ENCODE measurements at places on chromosomes 4 and X.

- no peak for DNase-seq
These were observed 55.5 kb upstream of the S100G start for GRCh38 chrX:16594490-16594889.

GRCh38 chr4:84924434-84924833 lies 42.1 kb downstream of the WDFY3 start:
- no peak for DNase-seq

DNA sequence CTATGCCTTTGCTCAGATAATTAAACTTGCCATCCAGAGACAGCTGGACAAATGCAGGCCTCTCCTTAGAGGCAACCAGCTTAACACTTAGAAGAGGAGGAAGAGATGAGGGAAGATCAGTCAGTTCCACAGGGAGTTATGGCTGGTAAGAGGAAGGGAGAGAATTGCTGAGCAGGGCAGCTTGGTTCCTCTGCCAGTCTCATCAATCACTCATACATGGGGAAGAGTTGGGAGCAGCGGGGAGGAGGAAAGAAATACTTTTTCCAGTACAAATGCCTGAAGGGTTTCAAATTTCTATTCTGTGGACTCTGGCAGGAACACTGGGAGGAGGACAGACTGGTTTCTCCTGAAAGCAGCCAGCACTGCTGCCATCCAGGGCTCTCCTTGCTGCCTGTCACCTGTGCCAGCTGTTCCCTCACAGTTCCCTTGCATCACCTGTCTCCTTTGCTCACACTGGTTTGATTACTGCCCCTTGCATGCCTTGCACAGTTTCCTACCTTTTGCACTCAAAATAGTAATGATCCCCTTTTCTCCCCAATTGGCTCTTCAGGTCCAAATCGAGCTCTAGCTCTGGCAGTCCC lies 59.5 kb downstream of the PGRMC2 start:
- DNase-seq, result no peak

- no peak for DNase-seq
These were observed 52.3 kb upstream of the HOPX start for GRCh38 chr4:56733352-56733751.

DNA sequence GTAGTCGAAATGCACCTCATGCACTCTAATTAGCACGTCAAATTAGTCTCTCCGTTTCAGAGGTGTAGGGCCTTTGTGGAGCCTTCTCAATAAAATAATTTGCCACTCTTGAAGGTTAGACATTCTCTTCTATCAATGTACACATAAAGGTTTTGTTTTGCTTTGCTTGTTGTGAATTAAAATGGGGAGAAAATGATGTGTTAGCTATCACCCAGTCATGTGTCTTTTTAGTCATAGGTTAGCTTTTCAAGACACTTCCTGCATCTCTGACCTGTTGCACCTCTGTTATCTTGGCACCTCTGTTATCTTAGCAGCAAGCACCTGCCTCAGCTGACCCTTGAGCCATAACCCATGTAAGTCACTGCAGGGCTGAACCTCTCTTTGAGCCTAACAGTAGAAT lies 936 bp downstream of the TMEM144 start:
- DNase-seq, result no peak

- DNase-seq, result no peak
These were observed 1.4 kb downstream of the JADE3 start for GRCh38 chrX:46913667-46914066.

- DNase-seq, result peak; percentile 42
These were observed at the start of gene ARSJ for GRCh38 chr4:113979148-113979904. ARSJ (minus strand) TSS chr4:113979647; CDS start chr4:113978834, 813 bp downstream.

DNA sequence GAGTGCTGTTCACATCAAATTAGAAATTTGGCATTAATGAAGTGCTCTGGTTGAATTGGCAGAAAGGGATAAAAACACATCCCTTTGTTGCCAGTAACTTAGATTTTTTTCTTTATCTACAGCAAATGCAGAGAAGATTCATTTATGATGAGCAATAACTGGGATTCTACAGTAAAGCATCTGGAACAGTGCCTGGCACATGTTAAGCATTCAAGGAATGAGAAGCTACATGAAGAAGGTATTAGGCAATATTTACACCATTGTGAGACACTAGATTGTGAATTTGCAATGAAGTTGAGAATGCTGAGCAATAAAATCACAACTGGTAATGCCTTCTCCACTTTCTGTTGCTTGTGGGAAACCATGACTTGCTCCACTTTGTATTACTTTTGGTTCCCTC lies 33.5 kb downstream of the PCDH19 start:
- no peak for DNase-seq

- no peak for DNase-seq
These were observed 1650.6 kb upstream of the IGFBP7 start for GRCh38 chr4:58760737-58761136.

GRCh38 chr4:42278709-42279324 lies 118.5 kb upstream of the SHISA3 start:
- no peak for DNase-seq

DNA sequence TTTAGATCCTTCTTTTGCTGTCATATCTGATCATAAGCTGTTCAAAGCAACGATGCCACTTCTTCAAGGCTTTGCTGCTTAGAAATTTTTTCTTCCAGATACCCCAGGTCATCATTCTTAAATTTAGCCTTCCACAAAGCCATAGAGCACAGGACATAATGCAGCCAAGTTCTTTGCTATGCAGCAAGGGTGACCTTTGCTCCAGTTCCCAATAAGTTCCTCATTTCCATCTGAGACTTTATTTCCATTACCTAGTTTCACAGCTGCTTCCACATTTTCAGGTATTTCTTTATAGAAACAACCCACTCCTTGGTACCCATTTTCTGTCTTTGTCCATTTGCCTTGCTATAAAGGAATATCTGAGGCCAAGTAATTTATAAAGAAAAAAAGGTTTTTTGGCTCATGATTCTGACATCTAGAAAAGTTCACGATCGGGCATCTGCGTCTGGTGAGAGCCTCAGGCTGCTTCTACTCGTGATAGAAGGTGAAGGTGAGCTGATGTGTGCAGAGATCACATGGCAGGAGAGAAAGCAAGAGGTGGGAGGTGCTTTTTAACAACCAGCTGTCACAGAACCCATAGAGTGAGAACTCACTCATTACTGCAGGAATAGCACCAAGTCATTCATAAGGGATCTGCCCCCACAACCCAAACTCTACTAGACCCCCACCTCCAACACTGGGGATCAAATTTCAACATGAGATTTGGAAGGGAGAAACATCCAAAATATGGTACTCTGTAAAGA lies 11.8 kb upstream of the TASL start:
- no peak for DNase-seq

GRCh38 chr4:1795299-1796195 lies 2.5 kb downstream of the FGFR3 start:
- DNase-seq, result no peak

DNA sequence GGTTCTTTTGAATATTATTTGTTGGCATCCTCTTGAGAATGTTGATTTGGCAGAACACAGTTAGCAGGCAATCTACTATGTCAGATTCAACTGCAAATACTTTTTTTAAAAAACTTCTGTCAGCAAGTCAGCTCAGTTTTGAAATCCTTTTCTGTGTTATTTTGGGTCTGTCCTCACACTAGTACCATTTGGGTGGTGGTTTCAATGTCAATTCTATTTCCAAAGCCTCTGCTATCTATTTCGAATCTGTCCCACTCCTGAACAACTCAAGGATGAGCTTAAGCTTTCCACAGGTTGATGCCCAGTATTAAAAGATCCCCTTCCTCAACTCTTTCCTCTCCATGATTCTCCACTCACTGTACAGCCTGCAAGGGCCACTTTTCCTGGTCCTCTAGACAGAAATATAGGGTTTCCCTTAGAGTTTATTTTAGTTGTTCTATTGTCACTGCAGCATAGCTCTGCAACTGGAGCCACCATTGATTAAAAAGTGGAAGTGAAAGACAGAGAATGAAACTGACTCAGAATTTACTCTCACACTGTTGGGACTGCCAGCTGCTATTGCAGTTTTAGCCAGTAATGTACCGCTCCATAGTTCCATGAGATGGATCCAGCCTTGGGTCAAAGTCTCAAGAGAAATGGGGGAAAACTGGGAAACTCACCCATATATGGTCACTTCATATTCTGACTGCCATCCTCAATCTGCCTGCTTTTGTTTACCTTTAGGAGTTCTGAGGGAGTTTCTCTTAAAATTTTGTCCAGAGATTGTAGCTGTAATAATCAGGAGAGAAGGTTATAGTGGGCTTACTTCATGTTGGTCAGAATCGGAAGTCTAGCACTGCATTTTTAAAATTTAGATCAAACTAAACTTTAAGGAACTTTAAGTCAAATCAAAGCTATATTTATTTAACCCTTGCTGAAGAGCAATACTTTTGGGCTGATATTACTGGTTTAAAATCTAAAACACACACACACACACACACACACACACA lies 14.6 kb downstream of the HDX start:
- DNase-seq, result no peak

DNA sequence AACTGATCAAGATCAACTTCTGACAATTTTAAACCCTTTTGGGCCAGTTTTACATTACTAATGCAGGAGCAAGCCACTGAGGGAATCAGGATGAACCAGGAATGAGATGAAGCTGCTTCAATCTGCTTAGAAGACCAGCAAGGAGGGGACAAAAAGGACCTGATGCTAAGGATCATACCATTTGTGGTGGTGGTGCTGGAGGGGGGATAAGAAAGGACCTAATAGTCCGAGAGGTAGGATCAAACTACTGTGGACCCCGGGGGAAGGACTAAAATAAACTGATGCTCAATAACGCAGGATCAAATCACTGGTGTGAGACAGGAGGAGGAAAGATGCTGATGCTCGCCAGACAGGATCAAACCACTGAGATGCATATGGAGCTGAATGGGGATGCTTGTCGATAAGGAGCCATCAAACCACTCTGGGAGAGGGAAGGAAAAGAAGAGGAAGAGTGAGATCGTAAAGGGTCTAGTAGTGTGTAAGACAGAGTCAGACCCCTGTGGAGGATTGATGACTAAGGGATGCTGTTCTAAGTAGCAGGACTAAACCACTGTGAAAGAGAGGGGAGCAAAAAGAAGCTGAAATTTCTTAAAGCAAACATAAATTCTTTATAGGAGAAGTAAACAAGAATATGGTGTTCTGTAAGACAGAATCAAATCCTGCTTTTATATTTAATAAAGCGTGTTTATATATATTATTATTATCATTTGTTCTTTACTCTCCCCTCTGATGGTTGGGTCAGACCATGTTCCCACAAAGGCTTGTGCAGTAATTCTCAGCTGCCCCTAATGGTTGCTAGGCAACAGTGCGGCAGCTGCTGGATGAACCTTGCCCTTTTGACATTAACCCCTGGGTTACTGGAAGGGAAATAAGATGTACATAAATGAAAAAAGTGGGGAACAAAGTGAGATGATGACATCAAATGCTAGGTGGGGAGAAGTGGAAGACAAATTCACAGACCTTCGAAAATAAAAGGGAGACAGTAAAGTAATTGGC lies 432.5 kb upstream of the FGF16 start:
- no peak for DNase-seq

- no peak for DNase-seq
These were observed 78.2 kb upstream of the QRFPR start for GRCh38 chr4:121459026-121459425.

GRCh38 chrX:154125391-154126040 lies 18.5 kb upstream of the OPN1LW start:
- peak; percentile 9 for DNase-seq

- DNase-seq, result no peak
These were observed 1.4 kb upstream of the SEC24B start for GRCh38 chr4:109432203-109432602.

DNA sequence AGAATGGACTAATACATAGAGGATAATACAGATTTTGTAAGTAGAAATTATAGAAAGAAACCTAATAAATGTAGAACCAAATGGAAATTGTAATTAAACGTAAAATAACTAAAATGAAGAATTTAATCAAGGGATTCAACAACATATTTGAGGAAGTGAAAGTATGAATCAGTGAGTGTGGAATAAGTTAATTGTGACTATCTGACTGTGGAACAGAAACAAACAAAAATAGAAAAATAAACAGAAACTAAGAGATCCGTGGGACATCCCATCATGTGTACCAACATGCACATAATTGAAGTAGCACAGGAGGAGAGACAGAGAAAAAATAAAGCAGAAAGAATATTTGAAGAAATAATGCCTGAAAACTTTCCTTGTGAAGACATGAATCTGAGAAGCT lies 208.6 kb upstream of the TACR3 start:
- no peak for DNase-seq

DNA sequence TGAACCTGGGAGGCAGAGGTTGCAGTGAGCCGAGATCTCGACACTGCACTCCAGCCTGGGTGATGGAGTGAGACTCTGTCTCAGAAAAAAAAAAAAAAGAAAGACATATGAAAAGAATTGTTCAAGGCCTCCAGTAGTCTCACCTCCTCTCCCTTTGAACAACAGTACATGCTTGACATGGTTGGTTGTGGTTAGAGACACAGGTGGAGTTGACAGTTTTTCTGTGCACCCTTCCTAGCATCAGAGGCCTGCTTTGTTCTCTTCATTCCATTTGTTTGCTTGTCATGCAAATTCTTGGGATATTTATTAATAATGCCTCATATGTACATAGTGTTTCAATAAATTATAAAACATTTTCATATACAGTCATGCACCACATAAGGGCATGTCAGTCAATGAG lies 18.3 kb upstream of the PDCL2 start:
- DNase-seq, result no peak

DNA sequence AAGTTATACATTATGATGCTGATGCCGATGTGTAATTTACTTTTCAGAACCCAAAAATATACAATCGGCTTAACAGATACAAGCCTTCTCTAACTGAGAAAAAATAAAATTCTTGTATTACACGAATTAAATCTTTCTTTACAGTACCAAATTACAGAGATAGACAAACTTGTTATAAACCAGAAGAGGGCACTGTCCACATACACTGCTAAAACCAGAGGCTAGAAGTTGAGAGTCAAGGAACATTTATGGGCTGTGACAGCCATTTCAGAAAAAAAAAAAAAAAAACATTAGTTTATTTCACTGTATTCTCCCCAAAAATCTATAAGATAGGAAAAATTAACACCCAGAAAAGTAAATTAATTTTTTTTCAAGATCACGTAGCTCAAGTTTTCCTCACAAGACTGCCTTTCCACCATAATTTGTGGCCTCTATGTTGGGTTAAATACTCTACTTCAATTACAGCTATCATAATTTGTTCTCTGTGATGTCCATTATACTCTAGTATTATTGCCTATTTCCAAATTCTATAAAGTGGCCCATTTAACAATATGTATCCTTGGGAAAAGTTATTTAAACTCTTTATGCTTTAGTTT lies 12.0 kb downstream of the EREG start:
- DNase-seq, result no peak

DNA sequence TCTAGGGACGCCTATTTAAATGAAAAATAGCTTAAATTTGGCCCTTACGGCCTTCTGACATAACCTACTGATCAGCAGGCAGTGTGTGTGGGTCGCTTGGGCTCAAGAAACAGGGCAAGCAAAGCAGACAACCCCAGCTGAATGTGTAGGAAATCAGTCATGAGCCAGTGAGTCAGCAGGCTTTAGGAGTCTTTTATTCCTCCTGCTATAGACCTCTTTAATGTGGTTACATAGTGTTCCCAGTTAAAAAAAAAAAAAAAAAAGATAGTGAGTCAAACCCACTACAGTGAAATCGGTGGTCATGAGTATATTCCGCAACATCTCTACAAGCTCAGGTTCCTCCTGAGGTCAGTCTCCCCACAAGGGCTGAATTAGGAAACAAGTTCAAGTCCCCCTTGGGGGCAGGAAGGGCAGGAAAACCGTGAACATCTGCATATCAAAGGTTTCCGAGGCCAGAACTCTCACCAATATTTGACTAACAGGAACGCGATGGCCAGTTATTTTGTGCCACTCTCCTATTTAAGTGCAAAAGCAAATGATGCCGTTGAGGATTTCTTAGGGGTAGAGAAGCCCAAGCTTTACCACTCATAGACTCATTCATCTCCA lies 32.7 kb downstream of the ACSL1 start:
- DNase-seq, result peak; percentile 47

- DNase-seq, result no peak
These were observed 92.5 kb downstream of the SORBS2 start for GRCh38 chr4:185719500-185719858.

Measured in stimulated activated naive CD8-positive, alpha-beta T cell treated with anti-CD3 and anti-CD28 coated beads, Interleukin-15, Interleukin-2, amounts not matched to agents 100 U/mL and 50 U/mL, for 24 hours (primary cell).